NCI-H1694 treated with DMSO at 0.1 percent for 48 hours (cell line): ENCODE measurements at places on chromosomes 12 and 14.

DNA sequence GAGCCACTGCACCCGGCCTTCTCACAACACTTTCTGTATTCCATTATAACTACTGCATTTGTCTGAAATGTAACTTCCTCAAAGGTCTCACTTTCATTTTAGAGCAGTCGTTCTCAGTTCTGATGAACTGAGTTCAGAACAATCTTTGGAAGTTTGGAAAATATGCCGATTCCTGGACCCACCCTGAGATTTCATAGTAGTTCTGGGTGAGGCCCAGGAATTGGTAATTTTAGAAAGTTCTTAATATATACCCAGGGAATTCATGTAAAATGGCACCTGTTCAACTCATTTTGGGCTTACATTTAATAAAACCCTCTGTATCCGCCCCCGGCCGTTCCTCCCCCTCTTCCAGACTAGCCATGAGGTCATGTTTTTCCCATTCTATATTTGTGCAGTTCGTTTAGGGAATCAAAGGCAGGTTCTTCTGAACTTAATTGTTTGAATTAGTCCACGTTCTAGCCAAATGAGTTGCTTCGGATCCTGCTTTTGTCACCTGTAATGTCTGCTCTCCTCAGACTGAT is 5.9 kb downstream of the GSG1 start:
- DNase-seq: no peak

GRCh38 chr14:78292003-78292402 is 121.8 kb downstream of the NRXN3 start:
- no peak for DNase-seq

GRCh38 chr14:35847636-35848035 is 21.5 kb downstream of the BRMS1L start:
- DNase-seq: no peak

DNA sequence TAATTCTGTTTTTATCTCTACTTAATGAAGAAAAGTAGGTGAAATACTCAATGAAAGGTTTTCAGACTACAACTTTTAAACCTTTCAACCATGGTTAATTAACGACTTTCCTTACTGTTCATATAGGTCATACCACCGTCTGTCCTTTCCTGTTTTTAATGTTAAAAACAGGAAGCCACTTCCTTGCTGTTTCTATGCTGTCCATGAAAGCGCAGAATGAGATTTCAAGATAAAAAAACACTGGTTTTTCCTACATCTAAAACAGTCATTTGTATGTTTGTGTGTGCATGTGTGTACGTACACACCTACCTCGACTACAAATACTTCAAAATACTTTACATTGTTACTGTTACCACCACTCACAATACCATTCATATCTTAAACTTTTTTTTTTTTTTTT is 27.3 kb downstream of the SPTLC2 start:
- no peak for DNase-seq

DNA sequence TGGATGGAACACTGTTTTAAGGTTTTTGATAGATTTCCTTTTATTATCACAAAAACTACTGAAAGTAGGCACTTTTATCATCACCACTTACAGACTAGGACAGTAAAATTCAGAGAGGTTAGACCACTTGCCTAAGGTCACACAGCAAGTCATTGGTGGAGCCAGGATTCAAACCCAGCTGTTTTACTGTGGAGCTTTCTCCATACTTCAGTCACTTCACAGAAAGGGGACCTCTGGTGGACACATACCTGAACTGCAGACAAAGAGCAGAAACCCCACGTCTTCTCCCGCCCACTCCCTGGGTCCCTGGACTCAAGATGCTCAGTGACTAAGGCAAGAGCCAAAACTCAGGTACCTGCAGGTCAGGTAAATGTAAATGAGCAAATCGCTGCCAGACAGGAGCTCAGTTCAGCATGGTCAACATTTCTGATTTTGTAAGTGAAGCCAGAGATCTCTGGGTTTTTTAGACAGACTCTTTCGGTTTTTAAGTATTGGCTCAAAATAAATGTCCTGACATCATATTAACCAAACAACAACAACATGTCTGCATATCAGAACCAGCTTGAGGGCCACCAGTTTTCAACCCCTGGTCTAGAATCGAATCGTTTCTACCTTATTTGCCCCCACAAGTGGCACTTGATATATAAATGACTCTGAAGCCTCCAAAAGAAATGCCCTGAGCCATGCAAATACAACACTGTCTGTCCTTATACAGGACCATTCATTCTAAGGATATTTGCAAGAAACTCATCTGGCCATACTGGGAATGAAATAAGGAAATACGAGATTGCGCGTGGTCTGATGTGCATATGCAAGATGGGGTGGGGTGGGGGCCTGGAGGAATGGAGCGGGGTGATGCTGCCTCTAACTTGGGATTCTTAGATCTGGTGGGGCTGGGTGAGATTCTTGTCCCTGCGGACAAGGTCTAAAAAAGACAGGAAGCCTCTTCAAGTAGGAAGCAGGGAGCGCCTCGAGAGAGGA is 110.9 kb downstream of the KSR2 start:
- DNase-seq: peak; percentile 16

- DNase-seq: peak; percentile 28
These were observed 8.6 kb downstream of the INF2 start for GRCh38 chr14:104697892-104698583.

GRCh38 chr12:132154341-132154761 is 10.1 kb downstream of the NOC4L start:
- DNase-seq: no peak

- no peak for DNase-seq
These were observed 70.2 kb upstream of the NAV3 start for GRCh38 chr12:77760271-77761025.

DNA sequence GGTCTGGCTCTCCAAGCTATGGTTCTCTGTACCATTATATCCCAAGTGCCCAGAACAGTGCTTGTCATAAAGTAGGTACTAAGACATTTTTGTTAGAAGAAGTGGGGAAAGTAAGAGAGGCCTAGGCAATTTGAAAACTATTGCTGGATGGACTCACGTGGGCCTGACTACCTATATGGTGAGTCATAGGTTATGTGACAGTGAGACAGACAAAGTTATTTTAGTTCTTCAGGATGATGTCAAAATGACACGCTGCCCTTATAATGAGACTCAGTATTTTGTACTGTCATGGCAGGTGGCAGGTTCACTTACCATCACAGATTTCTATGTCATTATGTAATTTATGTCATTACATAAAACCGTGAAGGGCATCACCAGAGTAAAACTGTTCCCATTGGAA is 53.1 kb downstream of the PARP11 start:
- DNase-seq: no peak

GRCh38 chr14:105087308-105087962 is 22.2 kb upstream of the GPR132 start:
- peak; percentile 90 for DNase-seq

GRCh38 chr14:71366861-71367260 is 459.6 kb downstream of the PCNX1 start:
- no peak for DNase-seq

GRCh38 chr12:56243731-56244181 is 13.9 kb downstream of the SLC39A5 start:
- no peak for DNase-seq

DNA sequence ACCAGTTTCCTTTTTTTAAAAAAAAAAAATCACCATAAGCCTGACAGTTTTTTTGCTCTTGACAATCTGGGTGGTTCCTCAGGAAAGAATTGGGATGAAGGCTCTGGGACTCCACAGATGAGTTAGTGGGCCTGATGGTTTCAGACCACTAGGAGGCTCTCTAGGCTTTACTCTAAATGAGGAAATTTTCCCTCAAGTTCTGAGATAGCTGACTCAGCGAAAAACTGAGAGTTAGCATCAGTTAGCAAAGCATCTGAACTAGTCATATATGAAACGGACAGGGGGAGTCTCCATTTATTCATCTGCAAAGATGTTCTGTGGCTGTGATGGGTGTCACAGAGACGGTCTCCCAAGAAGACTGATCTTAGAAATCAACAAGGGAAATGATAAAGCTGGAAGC is 314.3 kb upstream of the OR4E1 start:
- no peak for DNase-seq

GRCh38 chr12:89948271-89949175 is 239.9 kb upstream of the ATP2B1 start:
- no peak for DNase-seq

DNA sequence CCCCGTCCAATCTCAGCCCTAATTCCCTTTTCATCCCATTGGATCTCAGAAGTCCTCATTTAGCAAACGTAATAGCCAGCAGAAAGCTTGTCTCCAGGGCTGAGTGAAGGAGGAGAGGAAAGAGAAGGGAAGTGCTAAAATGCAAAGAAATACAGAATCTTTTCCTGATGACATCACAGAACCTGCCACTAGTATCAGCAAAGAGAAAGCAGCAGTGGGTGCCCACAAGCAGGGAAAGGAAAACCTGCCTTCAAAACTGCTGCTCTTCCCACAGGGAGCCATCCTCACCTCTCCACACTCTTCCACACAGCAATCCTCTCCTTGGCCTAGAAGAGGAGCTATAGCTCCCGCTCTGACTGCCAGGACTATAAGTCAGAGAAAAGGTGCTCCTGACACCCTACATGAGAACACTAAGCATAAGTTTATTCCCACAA is 11.3 kb downstream of the MED13L start:
- DNase-seq: no peak

DNA sequence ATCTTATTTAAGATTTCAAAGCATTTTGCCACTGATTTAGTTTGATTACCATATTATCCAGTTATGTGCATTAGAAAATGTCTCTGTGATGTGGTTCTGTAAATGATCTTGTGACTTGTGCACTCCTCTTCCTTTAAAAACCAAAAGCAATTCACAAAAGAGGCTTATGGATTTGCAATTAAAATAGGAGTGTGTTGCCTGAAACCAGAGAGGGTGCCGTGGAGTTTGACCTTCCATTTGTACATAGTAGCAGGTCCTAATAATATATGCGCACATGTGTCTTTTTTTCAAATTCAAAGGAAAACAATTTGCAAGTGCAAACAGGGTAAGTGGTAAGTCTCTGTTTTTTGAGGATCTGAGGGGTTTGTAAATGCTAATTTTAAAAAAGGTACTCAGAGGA is 470.9 kb downstream of the VRK1 start:
- no peak for DNase-seq

DNA sequence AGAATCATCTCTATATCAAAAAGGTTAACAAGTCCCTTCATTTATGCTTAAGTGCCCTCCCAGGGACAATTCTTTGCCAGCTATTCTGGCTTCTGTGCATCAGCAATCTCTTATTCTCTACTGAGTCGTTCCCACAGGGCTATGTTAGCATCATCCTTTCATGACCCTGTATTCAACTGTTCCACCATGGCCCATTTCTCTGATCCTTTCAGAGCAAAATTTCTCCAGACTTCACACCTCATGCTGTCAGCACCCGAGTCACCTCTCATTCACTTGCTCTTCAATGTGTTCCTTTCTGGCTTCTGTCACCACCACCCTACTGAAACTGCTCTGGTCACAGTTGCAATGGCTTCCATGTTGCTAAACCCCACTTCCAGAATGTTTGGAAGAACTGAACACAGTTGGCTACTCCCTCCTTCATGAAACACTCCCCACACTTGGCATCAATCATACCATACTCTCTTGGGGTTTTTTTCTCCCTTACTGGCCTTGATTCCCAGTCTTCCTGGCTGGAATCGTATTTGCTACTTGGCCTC is 159.5 kb upstream of the HMGA2 start:
- no peak for DNase-seq

GRCh38 chr12:75177997-75178396 is 31.6 kb downstream of the KCNC2 start:
- no peak for DNase-seq

DNA sequence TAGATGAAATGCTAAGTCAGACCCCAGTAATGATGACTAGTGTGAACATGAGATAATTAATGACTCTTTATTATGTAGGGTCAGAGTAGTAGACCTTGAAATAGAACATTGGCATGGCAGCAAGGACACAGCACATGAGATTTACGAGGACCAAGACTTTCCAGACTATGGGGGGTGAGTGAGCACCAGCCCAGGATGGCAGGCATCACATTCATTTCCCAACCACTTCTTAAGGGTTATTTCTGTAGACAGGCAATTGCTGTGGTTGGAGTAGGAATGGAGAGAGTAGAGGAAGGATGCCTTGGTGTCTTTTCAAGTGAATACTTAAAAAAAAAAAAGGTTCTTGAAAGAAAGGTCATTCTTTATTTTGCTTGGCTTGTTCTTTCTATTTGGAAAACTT is 189.4 kb upstream of the DYRK2 start:
- no peak for DNase-seq

- DNase-seq: no peak
These were observed 90.8 kb downstream of the EPS8 start for GRCh38 chr12:15698377-15698871.

GRCh38 chr12:1500095-1500801 is 94.1 kb downstream of the FBXL14 start:
- no peak for DNase-seq

GRCh38 chr12:106031761-106032622 is 106.8 kb downstream of the NUAK1 start:
- DNase-seq: no peak

GRCh38 chr12:45745861-45746277 is 16.4 kb downstream of the ARID2 start:
- DNase-seq: peak; percentile 5

- peak; percentile 70 for DNase-seq
These were observed 54.2 kb upstream of the CERS5 start for GRCh38 chr12:50221228-50222008.

- no peak for DNase-seq
These were observed 26.9 kb downstream of the WBP11 start for GRCh38 chr12:14776236-14776961.

DNA sequence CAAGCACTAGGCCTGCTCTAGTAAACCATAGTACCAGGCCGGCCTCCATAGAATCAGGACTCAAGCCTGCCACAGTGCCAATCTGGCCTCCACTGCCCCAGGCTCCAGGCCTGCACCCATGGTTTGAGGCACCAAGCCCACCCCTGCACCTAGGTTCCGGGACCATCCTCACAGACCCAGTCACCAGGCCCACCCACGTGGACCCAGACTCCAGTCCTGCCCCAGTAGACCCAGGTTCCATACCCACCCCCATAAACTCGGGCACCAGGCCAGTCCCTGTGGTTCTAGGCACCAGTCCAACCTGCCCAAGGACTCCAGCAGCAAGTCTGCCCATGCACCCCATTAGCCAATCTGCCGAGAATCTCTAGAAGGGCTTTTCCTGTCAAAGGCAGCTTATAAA is 501.8 kb upstream of the TMPO start:
- DNase-seq: no peak

GRCh38 chr12:604956-605355 is 58.3 kb downstream of the NINJ2 start:
- DNase-seq: no peak
